Activated naive CD8-positive, alpha-beta T cell treated with anti-CD3 and anti-CD28 coated beads for 36 hours (primary cell): ENCODE measurements at places on chromosomes 1 and 21.

DNA sequence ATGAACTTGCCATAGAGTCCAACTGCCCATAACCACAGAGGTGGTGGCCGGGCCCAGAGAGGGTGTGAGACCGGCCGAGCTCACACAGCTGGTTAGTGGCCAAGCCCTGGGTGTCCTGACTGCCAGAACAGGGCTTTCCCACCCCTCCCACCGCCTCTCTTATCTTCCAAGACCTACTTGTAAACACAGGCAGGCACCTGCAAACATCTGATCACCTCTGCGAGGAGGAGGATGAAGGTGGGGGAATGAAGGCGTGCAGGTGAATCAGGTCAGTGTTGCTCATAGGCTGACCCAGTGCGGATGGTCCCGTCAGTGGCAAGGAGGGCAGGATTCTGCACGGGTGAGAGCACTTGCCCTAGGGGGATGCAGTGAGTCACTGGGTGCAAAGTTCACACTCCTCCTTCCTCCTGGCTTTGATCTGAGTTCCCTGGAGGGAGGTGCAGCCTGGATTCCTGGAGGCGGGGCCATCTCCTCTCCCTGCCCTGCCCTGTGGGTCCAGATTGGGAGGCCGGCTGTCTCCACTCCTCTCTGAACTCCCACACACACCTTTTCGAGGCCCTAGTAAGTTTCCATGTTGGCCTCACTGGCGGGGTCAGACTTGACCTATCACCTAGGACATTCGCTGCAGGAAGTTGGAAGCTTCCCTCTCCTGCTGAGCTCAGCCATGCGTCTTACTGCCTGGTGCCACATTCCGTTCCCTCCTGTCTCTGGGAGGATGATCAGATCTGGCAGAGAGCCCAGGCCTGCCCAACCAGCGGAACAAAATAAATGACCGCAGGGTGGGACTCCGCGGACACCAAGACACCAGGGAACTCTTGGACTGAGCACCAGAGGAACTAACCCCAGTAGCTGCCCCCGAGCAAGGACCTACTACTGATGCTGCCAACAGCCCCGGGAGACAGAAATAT is 7.3 kb downstream of the UQCRHL start:
- DNase-seq: no peak

- no peak for DNase-seq
Observed at GRCh38 chr1:88394958-88395357, 289.1 kb upstream of the PKN2 start.

DNA sequence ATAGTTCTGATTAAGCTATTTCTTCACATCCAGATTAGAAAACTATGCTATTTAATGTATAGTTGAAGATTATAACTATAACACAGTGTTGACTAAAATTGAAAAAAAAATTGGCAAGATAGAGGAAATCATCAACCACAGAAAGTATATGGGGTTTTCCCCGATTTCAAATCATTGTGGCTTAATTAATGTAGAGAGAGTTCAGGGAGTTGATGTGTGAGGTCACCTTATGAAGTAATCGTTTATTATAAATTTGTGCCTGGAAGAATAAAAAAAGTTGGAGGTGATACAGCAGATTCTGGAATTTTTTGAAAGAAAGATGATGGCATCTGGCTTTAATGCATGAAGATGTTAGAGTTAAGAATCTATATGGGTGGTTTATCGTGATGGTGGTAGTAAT is 84.3 kb downstream of the PTGS2 start:
- DNase-seq: no peak

DNA sequence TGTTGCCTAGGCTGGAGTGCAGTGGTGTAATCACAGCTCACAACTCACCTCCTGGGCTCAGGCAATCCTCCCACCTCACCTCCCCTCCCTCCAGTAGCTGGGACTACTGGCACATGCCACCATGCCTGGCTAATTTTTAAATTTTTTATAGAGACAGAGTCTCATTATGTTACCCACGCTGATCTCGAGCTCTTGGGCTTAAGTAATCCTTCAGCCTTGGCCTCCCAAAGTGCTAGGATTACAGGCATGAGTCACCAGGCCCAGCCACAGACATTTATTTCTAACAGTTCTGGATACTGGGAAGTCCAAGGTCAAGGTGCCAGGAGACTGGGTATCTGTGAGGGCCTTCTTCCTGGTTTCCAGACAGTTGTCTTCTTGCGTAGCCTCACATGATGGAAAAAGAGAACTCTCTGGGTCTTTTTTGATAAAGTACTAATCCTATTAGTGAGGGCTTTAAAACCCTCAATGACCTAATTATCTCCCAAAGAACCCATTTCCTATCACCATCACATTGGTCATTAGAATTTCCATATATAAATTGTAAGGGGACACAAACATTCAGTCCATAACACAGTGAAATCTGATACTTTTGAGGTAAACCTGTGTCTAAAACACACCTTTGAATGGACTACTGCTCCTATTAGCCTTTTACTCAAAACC is 67.9 kb downstream of the PHACTR4 start:
- no peak for DNase-seq

GRCh38 chr1:54968551-54968950 is 11.9 kb upstream of the TMEM61 start:
- DNase-seq: no peak

DNA sequence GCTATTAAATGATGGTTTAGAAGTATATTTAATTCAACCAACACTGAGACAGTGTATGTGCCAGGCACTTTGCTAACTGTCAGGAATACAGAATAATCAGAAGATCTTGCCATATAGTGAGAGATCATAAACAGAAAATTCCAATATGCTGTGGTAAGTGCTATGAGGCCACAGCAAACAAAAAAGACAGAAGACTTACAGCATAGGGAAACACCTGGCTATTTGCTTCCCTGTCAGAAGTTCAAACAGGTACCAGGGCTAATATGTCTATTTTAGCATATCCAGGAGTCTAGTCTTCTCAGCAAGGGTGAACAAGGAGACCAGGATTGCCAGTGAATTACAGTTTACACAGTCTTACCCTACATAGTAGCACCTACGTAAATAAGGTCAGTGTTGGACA is 30.4 kb downstream of the TRIT1 start:
- no peak for DNase-seq

DNA sequence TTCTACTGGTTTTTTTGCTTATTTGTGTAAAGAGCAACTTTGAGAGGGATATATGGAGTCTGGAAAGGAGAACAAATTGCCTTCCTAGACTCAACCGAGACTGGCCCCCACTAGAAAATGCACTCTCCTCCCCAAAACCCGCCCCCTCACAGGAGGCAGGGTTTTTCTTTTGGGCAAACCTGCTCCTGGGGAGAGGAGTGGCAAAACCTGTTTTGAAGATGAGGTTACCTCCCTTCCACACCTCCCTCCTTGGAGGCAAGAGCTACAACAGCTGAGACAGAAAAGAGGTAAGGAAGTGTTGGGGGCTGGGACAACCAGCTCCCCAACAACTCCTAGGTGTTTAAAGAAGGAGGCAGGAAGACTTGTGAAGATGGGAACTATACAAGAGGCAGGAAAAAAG is at the start of gene BNIPL:
BNIPL (plus strand) TSS at position 231 of the 400 bp plus-strand sequence; CDS start at position 371, 140 bp downstream.
- no peak for DNase-seq

- DNase-seq: no peak
Observed at GRCh38 chr21:41160036-41160435, 7.9 kb upstream of the BACE2 start.

DNA sequence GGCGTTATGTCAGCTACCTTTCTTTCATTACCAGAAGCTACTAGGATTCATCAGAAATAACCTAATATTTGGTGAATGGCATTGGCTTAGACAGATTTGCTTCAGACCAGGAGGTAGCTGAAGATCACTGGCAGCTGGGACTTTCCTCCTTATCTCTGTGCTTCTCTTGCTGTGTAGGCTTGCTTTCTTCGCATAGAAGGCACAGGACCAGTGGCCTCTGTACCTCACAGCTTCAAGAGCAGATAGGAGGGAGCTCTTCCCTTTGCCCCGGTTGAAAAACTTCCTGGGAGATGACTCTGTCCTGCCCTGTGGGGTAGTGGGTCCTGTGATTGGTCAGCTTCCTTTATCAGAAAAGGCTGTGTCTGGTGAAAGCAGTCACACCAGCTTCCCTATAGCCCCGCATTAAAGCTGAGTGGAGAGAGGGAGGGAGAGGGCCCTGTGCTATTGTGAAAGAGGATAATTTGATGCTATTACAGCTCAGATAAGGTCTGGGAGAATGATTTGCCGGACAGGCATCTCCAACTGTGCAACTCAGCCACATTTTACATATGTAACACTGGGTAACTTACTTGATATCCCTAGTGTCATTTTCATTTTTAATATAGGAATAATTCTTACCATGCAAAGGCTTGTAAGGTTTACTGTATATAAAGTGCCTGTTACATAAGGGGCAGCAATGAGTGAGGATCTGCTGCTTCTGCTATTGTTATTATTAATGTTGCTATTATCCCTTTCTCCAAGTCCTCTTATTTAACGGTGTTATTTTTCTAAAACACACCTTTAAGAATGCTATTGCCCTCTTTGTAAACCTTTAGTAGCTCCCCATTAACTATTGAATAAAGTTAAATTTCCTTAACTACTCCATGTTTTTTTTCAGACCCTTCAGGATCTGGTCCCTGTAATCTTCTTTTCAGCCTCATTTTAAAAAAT is 31.6 kb downstream of the OSBPL9 start:
- no peak for DNase-seq

GRCh38 chr21:27700974-27701614 is 734.2 kb upstream of the ADAMTS5 start:
- peak; percentile 51 for DNase-seq

DNA sequence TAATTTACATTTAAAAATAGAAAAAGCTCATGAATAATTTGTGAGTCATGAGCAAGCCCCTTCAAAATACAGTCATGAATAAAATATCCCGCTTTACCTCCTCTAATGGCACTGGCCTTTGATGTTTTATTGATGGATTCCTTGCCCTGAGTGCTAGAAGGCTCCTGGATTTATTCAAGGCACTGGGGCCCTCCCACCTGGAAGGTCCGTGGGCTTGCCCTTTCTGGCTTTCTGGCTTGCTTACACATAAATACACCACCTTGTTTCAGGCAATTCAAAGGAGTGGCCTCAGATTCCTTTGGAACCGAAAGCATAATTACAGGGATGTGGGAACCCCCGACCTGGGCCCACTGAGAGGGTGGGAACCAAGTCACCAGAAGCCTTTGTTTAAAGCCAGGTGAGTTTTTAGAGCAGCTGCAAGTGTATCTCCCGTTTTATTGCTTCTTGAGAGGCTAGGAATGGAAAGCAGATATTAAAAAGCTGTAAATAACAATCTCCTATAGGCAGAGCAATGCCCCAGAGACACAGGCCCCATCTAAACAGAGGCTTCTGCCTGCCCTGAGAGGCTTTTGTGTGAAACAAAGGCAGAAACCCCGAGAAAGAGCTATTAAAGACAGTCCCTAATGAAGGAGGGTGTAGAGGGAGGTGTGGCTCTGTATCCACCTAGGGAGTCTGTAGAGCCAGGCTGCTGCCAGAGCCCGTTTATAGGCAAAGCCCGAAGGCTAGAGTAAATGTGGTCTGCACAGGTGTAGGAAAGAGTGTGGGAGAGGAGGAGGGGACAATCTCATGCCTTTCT is 126.4 kb downstream of the FAM78B start:
- no peak for DNase-seq

GRCh38 chr1:62437273-62437940 is 558 bp downstream of the USP1 start:
- DNase-seq: peak; percentile 49

DNA sequence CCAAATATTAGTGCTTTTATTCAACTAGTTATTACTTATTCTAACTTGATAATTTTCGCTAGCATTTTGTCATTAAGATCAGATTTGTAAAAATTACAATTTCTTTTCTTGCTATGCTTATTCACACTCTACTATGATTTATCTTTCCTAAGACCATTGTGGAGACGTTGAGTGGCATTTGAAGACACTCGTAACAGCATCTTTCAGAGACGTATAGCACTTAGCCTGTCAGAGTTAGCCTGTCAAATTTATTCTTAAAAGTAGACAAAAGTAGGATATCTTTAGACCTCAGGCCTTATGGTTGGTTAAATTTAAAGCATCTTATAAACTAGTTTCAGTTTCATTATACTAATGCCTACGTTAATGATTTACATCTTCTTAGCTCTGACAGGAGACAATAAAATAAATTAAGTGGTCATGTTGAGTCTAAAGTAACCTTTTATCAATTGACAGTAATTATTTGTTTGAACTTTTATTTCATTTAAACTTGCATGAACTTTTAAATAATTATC is 1410.1 kb downstream of the MRPL39 start:
- DNase-seq: no peak

- no peak for DNase-seq
Observed at GRCh38 chr1:175317779-175318178, 125.2 kb upstream of the KIAA0040 start.

- no peak for DNase-seq
Observed at GRCh38 chr1:29648026-29648425, 411.7 kb downstream of the PTPRU start.

- DNase-seq: no peak
Observed at GRCh38 chr1:175129997-175130648, 62.5 kb downstream of the KIAA0040 start.

- DNase-seq: no peak
Observed at GRCh38 chr1:77300566-77300965, 18.7 kb downstream of the AK5 start.

DNA sequence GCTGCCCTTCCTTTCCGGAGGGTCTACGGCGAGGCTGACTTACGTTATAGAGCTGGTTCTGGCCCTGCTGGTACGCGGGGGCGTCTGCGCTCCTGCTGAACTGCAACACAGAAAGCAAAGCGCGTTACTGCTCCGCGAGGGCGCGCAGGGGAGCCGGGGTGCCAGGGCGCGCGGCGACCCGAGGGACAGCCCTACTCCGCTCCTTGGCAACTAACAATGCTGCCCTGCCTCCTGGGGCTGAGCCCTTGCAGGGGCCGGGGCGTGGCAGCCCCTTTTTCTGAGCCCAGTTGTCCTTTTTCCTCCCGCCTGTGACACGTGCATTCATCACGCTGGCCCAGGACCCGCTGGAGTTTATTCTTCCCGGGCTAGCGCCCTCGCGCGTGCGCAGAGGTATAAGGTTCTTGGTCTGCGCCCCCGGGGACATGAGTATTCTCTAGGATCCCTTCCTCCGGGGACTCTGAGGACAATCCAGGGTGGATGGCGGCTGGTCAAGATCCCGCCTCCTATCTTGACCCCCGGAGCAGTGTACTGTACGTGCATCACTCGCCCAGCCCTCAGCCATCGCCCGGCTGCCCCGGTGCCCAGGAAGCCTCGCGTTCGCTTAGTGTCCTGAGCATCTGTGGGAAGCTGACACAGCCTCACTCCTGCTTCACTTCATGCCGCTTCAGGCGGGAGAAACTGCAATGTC is 78.9 kb downstream of the CD247 start:
- peak; percentile 63 for DNase-seq

GRCh38 chr1:110556471-110556807 is 37.5 kb upstream of the KCNA10 start:
- no peak for DNase-seq
